ENCODE measurements at places on chromosomes 5 and 9. TPM values are rescaled to one million over a fixed set of nuclear protein-coding genes. Genes with fewer than 3 reads are reported as not detected.

The TMEFF1 gene
- 1.2 TPM for total RNA-seq

The GPR150 gene
- not detected for total RNA-seq

The SMIM15 gene
- total RNA-seq = 141 TPM

The IFNA4 gene
- not detected for total RNA-seq

The SLC25A2 gene
- total RNA-seq = not detected

The GRM6 gene
- not detected for total RNA-seq

The TBC1D2 gene
- total RNA-seq = 36.6 TPM

The HRH2 gene
- total RNA-seq = 4.1 TPM

The TMCO6 gene
- 7.6 TPM for total RNA-seq

The RORB gene
- total RNA-seq = 0.17 TPM

The S1PR3 gene
- not detected for total RNA-seq

The DOCK8 gene
- total RNA-seq = not detected
